ENCODE measurements at places on chromosomes 4 and X. TPM values are rescaled to one million over a fixed set of nuclear protein-coding genes. Genes with fewer than 3 reads are reported as not detected.

DNA sequence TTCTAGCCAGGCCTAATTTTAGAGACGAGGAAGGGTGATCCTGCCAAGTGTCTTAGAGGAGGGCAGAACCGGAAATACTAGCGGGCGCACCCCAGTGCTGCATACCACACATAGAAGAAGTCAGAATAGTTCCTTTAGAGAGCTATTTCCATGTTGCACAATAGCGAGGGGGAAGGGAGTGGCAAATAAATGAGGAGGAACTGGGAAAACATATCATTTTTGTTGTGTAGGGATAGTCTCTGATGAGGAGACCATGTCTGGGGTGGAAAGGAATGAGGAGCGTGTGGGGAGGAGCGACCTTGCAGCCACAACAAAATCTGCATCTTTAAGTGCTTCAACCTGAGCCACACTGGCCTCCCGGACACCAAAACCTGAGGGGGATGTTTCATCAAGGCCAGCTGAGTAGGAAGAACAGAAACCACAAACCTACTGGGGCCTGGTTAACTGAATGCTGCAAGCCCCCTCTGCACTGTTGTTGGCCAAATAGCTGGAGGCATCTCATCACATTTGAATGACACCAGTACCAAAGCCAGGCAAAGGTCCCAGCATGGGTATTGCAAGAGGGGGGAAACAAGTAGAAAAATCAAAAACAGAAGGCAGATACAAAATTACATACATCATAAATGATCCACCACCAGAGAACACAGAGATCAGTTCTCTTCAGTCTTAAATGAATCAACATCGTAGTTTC is 26.7 kb upstream of the C1QTNF7 start:
- DNase-seq: no peak

GRCh38 chr4:60809486-60809800 is 390.7 kb upstream of the ADGRL3 start:
- DNase-seq: no peak

ZNF157 gene
- total RNA-seq: 0.17 TPM

DNA sequence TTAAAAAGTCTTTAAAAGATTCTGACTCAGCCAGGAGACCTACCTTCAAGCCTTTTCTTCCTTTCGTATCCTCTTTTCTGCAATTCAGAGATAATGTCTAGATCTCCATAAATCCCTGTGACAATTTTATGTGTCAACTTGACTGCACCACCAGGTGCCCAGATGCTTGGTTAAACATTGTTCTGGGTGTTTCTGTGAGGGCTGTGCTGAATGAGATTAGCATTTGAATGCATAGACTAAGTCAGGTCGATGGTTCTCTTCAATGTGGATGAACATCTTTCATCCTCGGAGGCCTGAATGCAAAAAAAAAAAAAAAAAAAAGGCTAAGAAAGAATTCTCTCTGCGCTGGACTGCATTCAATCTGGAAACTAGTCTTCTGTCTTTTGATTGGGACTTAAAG is 1082.7 kb downstream of the NLGN4X start:
- no peak for DNase-seq

PTTG2 gene
- 0.98 TPM for total RNA-seq

CYP2U1 gene
- 20.8 TPM for total RNA-seq

All from esophagus muscularis mucosa (tissue), 4 donors.